Activated T-cell treated with anti-CD3 and anti-CD28 coated beads, Interleukin-2, amount 50 U/mL, for 72 hours (primary cell): ENCODE measurements at places on chromosomes 3 and 15.

- H3K4me1 ChIP-seq: peaks cover 14% of the 10 kb centered on the region
- H3K4me3 ChIP-seq: no peak overlapping the region
- DNase-seq: no peak
- H3K27ac ChIP-seq: no peak overlapping the region
- H3K27me3 ChIP-seq: no peaks in the 10 kb centered on the region
Measured at GRCh38 chr3:16433701-16434151, 79.8 kb downstream of the RFTN1 start.

- H3K27ac ChIP-seq: peak overlapping the region; percentile 62
- H3K4me3 ChIP-seq: peak overlapping the region; percentile 35
- H3K36me3 ChIP-seq: peaks cover 3% of the 10 kb centered on the region
- peaks cover 82% of the 10 kb centered on the region for H3K4me1 ChIP-seq
- no peaks in the 10 kb centered on the region for H3K27me3 ChIP-seq
Measured at GRCh38 chr15:67138891-67139855, 73.8 kb downstream of the SMAD3 start.

DNA sequence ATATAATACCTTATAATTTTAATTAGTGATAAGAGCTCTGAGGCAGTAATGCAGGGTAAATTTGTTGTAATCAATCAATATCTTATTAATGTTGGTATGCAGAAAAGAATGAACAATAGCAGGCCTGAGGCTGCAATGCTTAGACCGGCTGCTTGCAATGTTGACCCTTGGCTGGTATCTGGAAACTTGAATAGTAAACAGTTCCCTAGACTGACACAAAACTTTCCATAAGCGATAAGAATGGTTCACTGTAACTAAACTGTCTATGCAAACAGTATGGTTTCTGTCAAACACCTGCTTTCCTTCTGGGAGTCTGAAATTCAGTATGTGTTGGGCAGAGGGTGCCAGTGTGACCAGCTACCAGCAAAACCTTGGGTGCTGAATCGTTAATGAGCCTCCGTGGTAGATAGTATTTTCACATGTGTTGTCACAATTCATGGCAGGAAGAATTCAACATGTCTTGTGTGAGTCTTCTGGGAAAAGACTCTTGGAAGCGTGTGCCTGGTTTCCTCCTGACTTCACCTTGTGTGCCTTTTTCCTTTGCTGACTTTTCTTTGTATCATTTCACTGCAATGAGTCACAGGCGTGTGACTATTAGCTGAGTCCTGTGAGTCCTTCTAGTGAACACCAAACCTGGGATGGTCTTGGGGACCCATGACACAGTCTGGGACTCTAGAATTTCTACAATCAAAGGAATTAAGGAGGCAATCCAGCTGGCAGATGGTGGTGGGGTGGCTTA is 30.7 kb upstream of the CLRN1 start:
- peaks cover 8% of the 10 kb centered on the region for H3K27me3 ChIP-seq
- no peak overlapping the region for H3K4me3 ChIP-seq
- no peaks in the 10 kb centered on the region for H3K4me1 ChIP-seq
- H3K36me3 ChIP-seq: no peaks in the 10 kb centered on the region

DNA sequence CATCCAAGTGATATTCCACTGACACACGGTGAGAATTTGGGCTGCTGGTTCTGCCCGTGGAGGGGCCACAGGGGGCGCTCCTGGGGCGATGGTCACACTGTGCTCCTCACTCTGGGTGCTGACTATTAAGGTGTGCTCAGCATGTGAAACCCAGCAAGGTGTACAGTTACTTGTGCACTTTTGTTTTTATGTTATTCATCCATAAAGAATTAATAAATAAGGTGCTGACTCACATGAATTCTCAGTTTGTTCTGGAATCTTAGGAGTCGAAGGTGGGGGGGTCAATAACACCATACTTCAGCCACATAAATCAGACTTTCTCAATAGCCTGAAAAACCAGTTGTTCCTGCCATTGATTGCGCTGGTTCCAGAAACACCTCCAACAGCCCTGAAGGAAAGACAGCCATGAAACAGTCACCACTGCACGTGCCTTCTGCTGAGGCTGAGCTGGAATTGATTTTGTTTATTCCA is 53.5 kb upstream of the SPATA12 start:
- no peak overlapping the region for H3K4me3 ChIP-seq
- no peak overlapping the region for H3K27ac ChIP-seq
- no peak for DNase-seq
- peaks cover 6% of the 10 kb centered on the region for H3K27me3 ChIP-seq
- H3K36me3 ChIP-seq: no peaks in the 10 kb centered on the region
- H3K4me1 ChIP-seq: peaks cover 5% of the 10 kb centered on the region
